ENCODE measurements at places on chromosomes 6 and 20. TPM values are rescaled to one million over a fixed set of nuclear protein-coding genes. Genes with fewer than 3 reads are reported as not detected.

DNA sequence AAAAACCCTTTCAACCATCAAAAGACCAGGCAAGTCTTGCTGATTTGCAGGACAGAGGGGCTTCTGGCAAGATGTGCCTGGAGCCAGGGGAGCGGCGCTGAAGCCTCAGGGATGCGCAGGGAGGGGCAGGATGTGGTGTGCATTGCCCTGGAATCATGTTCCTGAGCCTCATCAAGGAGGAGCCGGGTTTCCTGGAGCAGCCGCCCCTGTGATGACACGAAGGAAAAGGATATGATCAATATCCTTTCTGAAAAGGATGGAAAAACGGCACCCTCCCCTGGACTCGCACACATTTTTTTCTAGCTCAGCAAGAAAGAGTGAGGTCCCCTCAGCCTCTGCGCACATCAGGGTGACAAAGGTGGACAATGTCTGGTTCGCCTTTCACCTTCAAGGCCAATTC, 173.1 kb upstream of the SSTR4 start:
- no peak for DNase-seq

DNA sequence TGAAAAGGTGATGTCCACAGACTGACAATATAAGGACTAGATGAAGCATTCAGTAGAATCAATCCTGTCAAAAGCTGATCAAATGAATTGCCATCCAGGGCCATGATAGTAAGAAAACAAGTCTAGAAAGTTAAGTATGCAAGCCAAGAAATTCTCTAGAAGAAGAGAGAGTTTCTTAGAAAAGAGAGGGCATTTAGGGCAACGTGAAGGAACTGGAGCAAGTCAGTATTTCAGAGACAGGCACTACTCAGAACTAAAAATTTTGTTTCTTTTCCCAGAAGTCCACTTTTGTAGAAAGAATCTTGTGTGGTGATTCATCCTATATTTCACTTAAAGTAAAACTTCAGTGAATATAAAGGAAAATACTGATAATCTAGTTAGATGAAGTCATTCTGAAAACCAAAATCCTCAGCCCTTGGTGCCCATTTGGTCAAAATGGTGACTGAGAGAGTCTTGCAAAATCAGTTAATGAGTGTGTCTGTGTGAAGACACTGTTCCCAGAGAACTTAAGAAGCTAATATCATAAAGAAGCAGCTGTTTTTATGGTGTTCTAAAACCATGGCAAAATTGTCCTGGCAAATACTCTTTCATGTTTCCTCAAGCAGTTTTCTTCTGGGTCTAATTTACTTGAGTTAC, 82.2 kb downstream of the COL19A1 start:
- DNase-seq, result no peak

DNA sequence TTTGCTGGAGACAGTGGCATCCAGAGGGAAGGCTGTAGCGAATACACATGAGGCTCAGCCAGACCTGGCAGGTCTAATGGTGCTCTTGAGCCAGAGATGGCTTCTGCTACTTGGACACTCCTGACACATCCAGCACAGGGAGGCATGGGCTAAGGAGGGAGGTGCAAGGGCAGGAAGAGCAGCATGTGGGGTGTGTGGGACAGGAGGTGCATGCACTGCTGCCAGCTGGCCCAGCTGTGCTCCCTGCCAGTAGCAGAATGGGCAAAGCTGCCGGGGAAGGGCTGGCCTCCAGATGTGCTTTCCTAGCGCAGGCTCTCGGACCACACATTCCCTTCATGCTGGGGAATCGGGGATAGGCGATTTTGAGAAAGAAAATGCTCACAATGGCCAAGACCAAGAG, 309.2 kb downstream of the CDC5L start:
- no peak for DNase-seq

- no peak for DNase-seq
Observed at GRCh38 chr20:36929290-36929689, 22.2 kb downstream of the SAMHD1 start.

- no peak for DNase-seq
Observed at GRCh38 chr6:167573461-167574215, 248.8 kb downstream of the TTLL2 start.

DNA sequence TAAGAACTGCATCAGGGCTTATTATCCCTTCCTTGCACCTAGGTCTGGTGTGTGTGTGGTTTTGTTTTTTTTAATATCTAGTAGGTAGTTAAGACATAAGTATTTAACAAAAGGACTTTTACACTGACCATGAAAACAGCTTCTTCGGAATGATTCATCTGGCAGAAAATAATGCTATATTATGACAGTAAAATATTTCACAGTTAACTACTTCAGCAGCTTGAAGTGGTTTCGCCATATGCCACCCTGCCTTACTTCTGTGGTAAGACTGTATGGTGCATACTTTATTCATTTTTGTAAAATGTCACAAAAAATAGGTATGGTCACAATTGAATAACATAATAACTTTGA, 858 bp upstream of the PTPRK start:
- no peak for DNase-seq

DNA sequence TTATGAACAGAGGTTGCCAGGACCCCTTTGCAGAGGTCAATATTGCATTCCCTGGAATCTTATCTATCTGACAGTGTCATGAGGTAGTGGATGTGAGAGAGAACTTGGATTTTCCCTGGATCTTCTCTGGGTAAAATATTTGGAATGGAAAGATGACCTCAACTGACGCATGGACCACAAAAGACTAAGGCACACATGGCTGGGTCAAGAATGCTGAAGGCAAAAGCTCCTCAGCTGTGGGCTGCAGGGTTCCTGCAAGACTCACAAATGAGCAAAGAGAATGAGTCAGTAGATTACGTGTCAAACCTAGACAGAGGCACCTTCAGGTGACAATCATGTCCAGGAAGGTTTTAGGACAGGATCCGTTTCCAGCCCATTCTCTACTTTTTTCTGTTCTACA, 484.0 kb downstream of the C6orf118 start:
- no peak for DNase-seq

DNA sequence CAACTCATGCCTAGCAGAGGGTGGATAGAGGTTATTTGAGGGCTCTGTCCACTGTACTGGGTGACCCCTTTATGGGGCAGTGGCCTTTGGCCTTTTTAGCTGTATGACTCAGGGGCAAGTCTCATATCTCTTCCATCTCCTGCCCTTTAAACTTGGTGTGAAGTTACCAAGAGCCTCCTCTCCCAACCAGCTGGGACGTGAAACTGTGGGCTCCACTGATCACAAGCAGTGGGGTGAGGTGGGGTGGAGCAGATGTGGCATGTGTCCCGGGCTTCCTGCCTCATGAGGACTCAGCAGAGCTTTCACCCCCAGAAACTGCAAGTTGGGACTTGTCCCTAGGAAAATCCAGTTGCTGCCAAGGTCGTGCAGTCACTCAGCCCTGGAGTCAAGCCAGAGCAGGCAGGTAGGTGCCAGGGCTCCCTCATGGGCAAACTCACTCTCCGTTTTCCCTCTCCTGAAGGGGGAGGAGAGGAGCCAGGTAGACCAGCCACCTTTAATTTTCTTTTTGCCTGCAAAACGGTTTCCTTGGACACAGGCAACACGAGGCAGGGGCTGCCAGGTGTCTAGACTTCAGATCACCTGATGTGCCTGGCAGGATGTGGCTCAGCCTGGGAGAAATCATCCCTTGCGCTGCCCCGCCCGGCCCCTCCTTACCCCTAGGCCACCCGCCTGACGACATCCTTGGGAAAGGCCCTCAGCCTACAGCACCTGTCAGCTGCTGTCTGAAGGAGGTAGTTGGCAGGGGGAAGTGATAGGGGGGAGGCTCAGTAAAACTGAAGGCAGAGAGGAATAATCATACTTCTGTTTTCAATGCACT, 4.0 kb downstream of the CDKN1A start:
- DNase-seq, result no peak

GRCh38 chr20:48828734-48829460, 1.1 kb upstream of the PREX1 start:
- no peak for DNase-seq

DNA sequence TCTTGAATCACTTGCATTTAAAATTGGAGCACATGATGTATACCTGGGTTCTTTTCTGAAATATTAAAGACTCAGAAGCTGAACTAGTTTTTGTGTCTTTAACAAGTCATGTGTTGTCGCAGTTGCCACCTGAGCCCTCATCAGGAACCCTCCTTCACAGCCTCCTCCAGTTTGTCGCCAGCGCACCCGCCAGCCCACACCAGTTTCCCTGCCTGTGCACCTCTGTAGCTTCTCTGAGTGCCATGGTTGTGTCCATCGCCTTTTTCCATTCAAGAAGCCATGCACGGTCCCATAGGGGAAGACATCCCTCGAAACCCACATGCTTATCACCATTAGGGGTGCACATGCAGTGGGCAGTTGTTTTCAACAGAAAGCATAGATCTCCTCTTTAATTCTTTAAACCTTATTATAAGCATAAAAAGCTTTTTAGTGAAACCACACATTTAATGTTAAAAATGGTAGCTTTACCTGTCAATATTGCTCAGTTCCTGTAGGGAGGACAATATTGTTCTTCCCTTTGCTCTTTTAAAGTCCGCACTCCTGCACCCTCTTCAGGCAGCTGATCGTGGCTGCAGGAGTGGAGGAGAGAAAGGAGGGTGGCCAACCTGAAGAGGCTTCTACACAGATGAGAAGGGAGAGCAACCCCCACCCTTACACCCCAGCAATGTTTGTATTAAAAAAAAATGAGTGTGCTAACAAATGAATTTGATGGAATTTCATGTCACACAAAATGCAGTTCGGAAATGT, 121.9 kb downstream of the CFAP61 start:
- DNase-seq, result no peak

DNA sequence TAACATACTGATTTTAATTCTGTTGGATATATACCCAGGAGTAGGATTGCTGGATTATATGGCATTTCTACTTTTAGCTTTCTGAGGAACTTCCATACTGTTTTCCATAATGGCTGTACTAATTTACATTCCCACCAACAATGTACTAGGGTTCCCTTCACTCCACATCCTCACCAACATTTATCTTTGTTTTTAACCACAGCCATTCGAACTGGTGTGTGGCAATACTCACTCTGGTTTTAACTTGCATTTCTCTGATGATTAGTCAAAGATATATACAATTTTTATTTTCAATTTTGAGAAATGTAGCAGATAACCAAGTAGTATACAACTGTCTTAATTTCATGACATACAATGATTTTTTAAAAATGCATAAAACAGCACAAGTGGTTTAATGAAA, 30.3 kb upstream of the ADGRG6 start:
- no peak for DNase-seq

OVOL2 gene
- polyA plus RNA-seq, result not detected

PLA2G7 gene
- polyA plus RNA-seq, result 0.97 TPM

MAD2L1BP gene
- polyA plus RNA-seq, result 17.5 TPM

SLC12A5 gene
- polyA plus RNA-seq, result 1.3 TPM

All from muscle of arm (tissue), 14 donors.